ENCODE measurements at places on chromosomes 1 and 21.

- no peak overlapping the region for H3K27ac ChIP-seq
- no peak for DNase-seq
- no peaks in the 10 kb centered on the region for H3K27me3 ChIP-seq
- H3K36me3 ChIP-seq, result no peaks in the 10 kb centered on the region
These were observed 2.7 kb downstream of the PLEKHG5 start for GRCh38 chr1:6488602-6489382.

- no peak for DNase-seq
- H3K4me1 ChIP-seq, result no peaks in the 10 kb centered on the region
- H3K27me3 ChIP-seq, result no peaks in the 10 kb centered on the region
These were observed 1708.5 kb downstream of the BRINP3 start for GRCh38 chr1:188769181-188769580.

DNA sequence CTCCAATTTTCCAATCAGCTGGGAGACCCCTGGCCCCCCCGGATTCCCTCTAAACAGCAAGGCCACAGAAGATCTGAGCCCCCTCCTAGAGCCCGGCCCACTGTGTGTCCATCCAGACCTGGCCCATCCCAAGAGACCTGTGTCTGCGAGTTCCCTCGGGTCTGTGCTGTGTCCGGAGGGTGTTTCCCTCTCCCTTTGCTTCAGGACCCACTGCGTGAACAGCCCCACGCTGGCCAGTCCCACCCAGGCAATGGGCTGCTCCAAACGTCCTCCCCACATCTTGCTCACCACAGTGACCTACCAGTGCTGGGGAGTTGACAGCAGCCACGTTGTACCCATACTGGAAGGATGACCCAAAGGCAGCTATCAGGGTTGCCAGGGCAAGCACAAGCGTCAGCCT is 11.6 kb downstream of the SLC2A5 start:
- no peak overlapping the region for H3K27ac ChIP-seq
- no peaks in the 10 kb centered on the region for H3K36me3 ChIP-seq
- H3K4me3 ChIP-seq, result no peak overlapping the region
- H3K27me3 ChIP-seq, result no peaks in the 10 kb centered on the region
- no peak for DNase-seq

DNA sequence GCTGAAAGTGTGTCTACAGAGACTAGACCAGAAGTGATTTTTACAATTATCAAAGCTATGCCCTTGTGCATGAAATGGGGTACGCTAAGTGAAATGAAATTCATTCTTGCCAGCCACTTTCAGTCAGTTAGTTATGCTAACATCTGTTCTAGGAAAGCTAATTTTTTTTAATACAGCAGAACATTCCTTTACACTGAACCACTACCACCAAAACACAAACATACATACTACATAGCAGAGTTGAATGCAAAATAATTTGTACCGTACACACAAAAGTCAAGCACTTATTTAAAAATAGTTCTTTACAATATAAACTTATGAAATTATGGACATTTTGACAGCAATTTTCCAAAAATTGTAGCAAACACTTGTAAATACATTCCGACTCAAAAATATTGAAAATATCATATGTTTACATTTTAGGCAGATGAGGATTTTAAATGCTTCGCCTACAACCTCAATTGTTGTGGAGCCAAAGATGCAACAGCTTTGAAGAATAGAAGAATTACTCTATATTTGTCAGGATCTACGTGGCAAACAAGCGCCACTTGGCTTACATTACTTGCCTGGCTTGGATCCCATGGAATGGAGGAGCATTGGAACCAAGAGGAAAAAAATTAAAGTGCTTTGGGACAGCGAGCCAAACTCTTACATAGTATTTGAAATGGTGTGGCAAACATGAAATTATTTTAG is 30.6 kb downstream of the WLS start:
- H3K4me1 ChIP-seq, result peaks cover 3% of the 10 kb centered on the region
- no peak overlapping the region for H3K4me3 ChIP-seq
- no peak for DNase-seq
- no peaks in the 10 kb centered on the region for H3K27me3 ChIP-seq
- no peaks in the 10 kb centered on the region for H3K36me3 ChIP-seq

DNA sequence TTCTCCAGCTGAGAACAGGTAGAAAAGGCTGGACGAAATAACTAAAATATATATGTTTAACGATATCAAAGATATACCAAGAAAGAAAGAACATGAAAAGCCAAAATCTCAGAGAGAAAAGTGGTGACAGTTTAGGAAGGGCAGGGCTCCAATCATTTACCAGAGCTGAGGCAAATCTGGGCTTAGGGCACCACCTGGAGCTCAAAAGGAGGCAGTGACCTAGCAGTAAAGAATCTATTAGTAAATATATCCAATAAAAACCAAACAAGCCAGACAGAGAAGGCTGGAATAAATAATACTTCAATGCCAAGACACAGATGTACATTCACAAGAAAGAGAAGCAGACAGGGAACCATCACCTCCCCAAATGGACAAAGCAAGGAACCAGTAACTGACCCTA is 43.5 kb downstream of the CHIA start:
- no peak overlapping the region for H3K4me3 ChIP-seq
- no peaks in the 10 kb centered on the region for H3K27me3 ChIP-seq
- no peak overlapping the region for H3K27ac ChIP-seq
- H3K36me3 ChIP-seq, result no peaks in the 10 kb centered on the region

GRCh38 chr1:84698151-84699110 is 8.2 kb upstream of the SSX2IP start:
- no peaks in the 10 kb centered on the region for H3K4me1 ChIP-seq
- no peak for DNase-seq
- no peak overlapping the region for H3K27ac ChIP-seq
- H3K36me3 ChIP-seq, result no peaks in the 10 kb centered on the region
- H3K27me3 ChIP-seq, result no peaks in the 10 kb centered on the region

DNA sequence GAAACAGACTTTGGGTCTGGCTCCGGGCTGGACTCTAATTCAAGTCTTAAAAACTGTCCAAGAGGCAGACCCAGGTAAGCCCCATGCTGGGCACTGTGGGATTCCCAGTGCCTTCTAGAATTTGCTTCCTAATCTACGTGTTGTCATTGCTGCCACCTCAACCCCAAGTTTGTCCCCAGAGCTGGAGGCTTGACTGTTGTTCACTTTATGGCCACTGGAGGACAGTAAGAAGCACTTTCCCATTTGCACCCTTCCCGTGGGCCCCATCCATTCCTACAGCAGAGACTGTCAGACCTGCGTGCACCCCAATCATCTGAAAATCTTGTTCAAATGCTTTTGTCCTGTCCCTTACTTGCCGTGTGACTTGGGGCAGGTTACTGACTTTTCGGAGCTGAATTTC is 29.4 kb upstream of the VASH2 start:
- no peak for DNase-seq
- H3K4me3 ChIP-seq, result no peak overlapping the region
- peaks cover 5% of the 10 kb centered on the region for H3K4me1 ChIP-seq
- H3K27ac ChIP-seq, result no peak overlapping the region

DNA sequence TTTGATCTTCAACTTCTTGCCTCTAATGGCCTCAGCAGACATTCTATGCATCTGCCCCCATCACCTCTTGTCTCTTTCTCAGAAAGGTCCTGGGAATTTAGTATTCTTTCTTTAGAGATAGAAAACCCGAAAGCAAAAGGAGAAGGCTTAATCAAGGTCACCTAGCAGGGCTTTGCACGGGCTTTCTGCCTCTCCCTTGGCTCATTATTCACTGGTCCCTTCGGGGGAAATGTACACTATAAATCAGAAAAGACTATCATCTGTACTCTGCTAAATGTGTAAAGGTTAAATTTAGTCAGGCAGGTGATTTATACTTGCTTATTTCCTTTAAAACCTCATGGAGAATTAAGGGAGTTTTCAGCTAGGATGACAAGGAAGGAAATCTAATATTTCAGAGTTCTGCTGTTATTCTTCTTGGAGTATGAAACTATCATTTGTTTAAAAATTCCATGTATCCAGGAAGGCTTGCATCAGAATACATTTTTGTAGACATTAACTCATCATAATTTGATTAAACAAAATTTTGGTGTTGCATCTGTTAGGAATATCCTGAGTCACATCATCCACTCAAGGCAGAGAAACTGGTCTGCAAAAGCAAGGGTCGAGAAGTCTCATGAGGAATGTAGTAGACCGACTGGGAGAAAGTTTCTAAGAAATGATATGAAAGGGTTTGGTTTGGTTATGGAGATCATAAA is 124.6 kb downstream of the GABPA start:
- DNase-seq, result no peak
- no peak overlapping the region for H3K27ac ChIP-seq
- no peak overlapping the region for H3K4me3 ChIP-seq
- no peaks in the 10 kb centered on the region for H3K36me3 ChIP-seq
- H3K27me3 ChIP-seq, result no peaks in the 10 kb centered on the region
- peaks cover 8% of the 10 kb centered on the region for H3K4me1 ChIP-seq

DNA sequence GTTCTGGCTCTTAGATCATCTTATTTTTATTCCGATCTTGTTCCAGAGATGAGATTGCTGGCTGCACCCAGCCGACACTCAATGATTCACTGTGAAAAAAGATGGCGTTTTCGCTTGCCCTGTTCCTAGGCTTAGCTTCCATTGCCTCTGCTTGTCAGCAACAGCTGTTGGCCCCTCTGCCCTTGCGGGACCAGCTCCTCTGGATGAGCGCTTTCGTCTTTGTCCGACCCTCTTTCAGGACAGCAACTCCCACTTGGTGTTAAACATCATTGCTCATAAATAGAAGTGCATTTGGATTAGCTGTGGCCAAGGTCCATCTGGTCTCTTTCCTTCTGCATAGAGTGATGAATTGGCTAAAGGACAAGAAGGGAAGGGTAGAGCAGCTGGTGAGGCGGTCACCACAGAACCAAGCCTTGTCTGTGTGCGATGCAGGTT is 43.5 kb upstream of the SCCPDH start:
- peaks cover 2% of the 10 kb centered on the region for H3K4me1 ChIP-seq
- H3K27me3 ChIP-seq, result no peaks in the 10 kb centered on the region
- H3K4me3 ChIP-seq, result no peak overlapping the region
- H3K36me3 ChIP-seq, result no peaks in the 10 kb centered on the region
- no peak for DNase-seq
- H3K27ac ChIP-seq, result no peak overlapping the region

- no peak overlapping the region for H3K27ac ChIP-seq
- no peaks in the 10 kb centered on the region for H3K4me1 ChIP-seq
- no peak for DNase-seq
- H3K27me3 ChIP-seq, result no peaks in the 10 kb centered on the region
- H3K4me3 ChIP-seq, result no peak overlapping the region
These were observed 63.4 kb downstream of the CD2 start for GRCh38 chr1:116817582-116818064.

- DNase-seq, result no peak
- H3K4me3 ChIP-seq, result no peak overlapping the region
- no peaks in the 10 kb centered on the region for H3K27me3 ChIP-seq
- H3K27ac ChIP-seq, result no peak overlapping the region
These were observed 1237.2 kb downstream of the PLA2G4A start for GRCh38 chr1:188065917-188066316.

DNA sequence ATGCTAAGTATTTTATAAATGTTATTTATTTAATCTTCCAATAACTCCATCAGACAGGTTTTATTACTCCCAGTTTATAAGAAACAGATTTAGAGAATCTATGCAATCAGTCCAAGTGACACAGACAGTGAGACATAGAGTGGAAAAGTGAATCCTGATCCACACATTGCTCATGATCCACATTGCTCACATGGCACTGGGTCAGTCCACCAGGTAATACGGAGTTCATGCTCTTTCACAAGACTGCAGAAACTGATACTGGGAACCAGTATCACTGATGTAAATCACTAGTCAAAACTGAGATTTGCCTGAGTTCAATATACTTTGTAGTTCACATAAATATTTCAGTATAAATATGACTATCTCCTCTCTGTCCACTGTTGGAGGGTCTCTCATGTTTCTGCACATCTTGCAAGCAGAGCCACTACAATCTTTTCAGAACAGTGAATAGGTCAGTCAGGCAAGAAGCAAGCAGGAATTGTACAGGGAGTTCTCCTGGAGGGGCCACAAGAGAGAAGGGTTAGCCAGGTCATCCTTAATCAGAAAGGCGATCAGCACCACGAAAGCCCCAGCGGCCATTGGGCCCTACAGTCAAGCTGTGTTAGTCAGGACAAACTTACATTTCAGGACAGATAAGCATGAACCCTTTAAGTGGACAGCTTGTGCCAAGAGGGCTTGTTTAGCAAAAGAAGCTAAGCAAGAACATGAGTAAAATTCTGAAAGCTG is 275.4 kb upstream of the NR5A2 start:
- no peak overlapping the region for H3K4me3 ChIP-seq
- H3K36me3 ChIP-seq, result no peaks in the 10 kb centered on the region
- H3K4me1 ChIP-seq, result no peaks in the 10 kb centered on the region
- DNase-seq, result no peak

DNA sequence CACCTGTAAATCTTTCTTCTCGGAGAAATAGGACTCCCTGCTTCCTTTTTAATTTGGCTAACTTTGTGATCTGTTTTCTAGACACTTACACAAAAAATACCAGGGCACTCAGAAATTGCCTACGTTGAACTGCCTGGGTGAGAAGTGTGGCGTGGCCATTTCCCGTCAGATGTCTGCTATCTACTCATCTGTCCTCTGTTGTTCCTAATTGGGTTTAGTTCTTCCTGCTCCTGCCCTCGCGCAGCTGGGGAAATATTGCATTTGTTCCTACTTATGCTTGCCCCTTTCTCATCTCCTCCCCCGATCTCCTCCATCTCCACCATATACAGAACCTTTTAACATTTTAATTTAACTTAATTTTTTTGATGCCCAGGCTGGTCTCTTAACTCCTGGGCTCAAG is 55.1 kb downstream of the CD58 start:
- no peak for DNase-seq
- H3K4me1 ChIP-seq, result no peaks in the 10 kb centered on the region
- no peak overlapping the region for H3K27ac ChIP-seq

DNA sequence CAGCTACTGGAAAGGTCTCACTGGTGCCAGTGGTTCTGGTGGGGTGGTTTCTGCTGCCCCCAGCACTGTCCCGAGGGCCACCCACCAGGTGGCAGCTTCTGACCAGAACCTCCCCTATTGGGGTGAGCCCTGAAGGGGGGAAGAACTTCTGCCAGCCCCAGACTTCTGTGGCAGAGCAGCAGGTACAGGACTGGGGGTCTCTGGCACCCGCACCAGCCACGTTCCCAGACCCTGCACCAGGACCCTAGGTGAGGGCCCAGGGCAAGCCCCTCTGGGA is 1.6 kb downstream of the PUSL1 start:
- no peaks in the 10 kb centered on the region for H3K27me3 ChIP-seq
- H3K27ac ChIP-seq, result peak overlapping the region; percentile 20
- H3K36me3 ChIP-seq, result no peaks in the 10 kb centered on the region
- peaks cover 24% of the 10 kb centered on the region for H3K4me1 ChIP-seq
- DNase-seq, result no peak
- H3K4me3 ChIP-seq, result no peak overlapping the region

- DNase-seq, result no peak
- H3K27ac ChIP-seq, result no peak overlapping the region
- no peaks in the 10 kb centered on the region for H3K36me3 ChIP-seq
These were observed 226.5 kb downstream of the HMCN1 start for GRCh38 chr1:185960422-185961321.

- H3K4me1 ChIP-seq, result peaks cover 6% of the 10 kb centered on the region
- DNase-seq, result no peak
- H3K27ac ChIP-seq, result no peak overlapping the region
- H3K36me3 ChIP-seq, result no peaks in the 10 kb centered on the region
These were observed 14.3 kb upstream of the BLACAT1 start for GRCh38 chr1:205470131-205470530.

- DNase-seq, result no peak
- H3K36me3 ChIP-seq, result no peaks in the 10 kb centered on the region
- no peaks in the 10 kb centered on the region for H3K27me3 ChIP-seq
- no peaks in the 10 kb centered on the region for H3K4me1 ChIP-seq
These were observed 311.8 kb downstream of the PTPRU start for GRCh38 chr1:29548091-29548490.

GRCh38 chr1:205569411-205570172 is 62.2 kb downstream of the ELK4 start:
- DNase-seq, result no peak
- peaks cover 1% of the 10 kb centered on the region for H3K4me1 ChIP-seq
- no peaks in the 10 kb centered on the region for H3K27me3 ChIP-seq
- H3K36me3 ChIP-seq, result no peaks in the 10 kb centered on the region
